Hippocampal formation (tissue), 2 donors: ENCODE measurements at places on chromosomes 2 and 18.

DNA sequence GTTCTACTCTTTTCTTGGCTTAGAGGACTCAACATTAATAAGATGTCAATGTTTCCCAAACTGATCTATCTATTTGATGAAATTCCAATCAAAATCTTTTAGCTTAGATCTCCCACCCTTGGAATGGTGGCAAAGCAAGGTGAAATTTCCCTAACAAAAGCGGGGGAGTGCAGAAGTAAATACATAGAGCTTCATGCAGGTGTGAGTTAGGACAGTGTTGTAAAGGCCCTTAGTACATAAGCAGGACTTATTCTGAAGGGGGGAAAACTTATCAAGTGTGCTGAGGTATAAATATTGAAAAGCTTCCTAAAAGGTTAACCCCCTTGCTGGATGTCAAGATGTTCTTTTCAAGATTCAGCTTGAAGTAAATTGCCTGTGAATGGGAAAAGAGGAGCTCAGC, 608.6 kb upstream of the CELF4 start:
- DNase-seq, result no peak

DNA sequence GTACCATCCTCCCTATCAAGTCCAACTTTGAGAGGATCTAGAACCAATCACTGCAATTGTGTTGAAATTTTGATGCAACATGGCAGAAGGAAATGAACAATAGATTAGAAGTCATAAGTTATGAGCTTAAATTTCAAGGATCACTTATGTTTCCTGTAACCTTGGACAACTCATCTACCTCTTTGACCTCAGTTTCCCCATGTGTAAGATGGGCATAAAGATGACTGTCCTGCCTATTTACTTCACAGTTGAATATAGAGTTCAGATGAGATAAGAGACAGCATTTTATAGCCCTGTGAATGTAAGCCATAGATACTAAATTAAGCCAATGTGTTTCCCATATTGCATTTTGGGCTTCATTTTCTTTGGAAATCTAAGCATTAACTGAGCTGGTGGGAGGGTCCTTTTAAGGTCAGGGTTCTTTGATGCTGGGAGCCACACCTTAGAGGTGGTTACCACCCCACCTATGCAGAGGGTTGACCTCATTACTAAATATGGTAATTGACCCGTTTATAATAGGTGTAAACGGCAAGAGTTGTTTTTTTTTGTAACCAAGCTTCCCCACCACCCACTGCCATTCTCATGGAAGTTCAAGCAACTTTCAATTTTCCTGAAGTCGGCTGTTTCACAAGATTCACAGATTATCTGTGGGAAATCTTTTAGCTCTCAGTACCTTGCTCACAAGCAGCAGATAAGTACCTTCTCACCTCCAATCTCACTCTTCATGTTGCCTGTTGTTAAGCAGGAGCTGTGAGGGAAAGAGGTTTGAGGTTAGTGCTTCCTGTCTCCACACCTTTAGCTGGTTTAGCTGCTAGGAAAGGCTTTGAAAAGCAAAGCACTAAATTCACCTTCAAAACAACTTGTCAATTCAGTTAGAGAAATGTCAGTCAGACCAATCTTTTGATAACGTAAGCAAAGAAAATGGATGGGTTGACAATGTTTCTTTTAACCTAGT, 13.3 kb downstream of the CD28 start:
- no peak for DNase-seq

DNA sequence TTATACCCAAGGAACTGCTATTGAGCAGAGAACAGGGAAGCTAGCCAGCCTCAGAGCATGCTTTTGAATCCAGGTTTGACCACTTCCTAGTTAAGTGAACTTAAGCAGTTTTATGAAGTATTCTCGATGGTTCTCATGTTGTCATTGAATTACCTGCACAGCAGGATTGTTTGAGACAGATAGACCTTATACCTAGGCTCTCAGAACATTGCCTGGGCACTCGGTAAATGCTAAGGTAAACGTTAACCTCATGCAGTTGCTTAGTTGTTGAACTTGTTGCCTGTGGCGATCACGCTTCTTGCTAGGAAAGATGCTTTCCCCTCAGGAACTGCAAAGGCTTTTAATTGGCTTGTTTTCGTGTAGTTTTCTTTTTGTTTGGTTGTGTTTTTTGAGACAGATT, 34.0 kb upstream of the CHMP1B start:
- no peak for DNase-seq

- DNase-seq, result no peak
Measured at GRCh38 chr2:95354469-95354901, 48.0 kb upstream of the FAHD2A start.

DNA sequence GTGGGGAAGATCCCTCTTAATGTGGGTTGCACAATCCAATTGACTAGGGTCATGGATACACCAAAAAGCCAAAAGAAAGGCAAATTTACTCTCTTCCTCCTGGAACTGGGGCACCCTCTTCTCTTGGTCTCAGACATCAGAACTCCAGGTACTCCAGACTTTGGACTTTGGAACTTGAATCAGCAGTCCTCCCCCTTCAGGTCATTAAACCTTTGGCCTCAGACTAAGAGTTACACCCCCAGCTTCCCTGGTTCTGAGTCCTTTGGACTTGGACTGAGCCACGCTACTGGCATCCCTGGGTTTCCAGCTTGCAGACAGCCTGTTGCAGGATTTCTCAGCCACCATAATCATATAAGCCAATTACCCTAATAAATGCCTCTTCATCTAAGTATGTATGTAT, 50.8 kb upstream of the KIF5C start:
- no peak for DNase-seq

DNA sequence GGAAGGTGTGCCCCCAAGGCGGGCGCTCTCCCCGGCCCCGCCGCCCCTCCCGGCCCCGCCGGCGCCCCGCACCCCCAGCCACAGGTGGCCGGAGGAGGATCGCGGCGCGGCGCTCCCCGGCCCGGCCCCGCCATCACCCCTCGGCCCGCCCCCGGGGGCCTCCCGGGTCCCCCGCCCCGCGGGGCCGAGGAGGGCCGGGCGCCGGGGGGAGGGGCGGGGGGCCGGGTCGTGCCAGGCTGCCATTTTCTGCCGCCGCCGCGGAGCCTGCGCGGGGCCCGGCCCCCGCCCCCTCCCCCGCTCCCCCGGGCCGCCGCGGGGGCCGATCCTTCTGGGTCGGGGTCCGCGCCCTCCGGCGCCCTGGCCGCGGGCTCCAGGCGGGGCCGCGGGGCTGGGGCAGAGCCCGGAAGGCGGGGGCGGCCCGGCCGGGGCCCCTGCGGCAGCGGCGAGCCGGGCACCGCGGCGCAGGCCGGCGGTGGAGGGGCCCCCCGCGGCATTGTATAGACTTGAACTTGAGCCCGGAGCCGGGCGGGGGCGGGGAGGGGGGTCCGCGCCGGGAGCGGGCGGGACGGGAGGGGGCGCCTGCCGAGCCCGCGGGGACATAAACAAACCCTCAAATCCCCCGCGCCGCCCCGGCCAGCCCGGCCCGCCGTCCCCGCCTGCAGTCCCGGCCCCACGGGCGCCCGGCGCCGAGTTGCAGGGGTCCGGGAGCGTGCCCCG, 556 bp downstream of the DNMT3A start:
- DNase-seq, result peak; percentile 57

- DNase-seq, result no peak
Measured at GRCh38 chr2:240147382-240147781, 6.9 kb upstream of the OTOS start.

GRCh38 chr2:129062146-129062912, 743.7 kb upstream of the HS6ST1 start:
- DNase-seq, result no peak

DNA sequence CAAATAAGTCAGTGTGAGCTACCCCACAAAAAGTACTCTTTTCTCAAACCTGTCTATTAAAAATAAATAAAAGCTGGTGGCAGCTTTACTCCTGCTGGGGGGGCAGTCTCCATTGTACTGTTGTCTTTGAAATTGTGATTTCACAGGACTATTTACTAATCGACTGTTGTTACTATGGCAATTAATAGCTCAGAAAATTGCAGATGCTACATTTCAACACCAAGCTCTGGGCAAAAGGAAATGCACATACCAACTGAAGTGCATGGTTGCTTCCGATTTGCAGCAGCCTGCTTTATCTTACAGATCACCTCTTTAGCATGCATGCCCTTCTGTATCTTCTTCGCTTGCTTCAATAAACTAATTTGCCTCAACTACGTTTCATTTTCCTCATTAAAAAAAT, 117.6 kb upstream of the DAPL1 start:
- no peak for DNase-seq

DNA sequence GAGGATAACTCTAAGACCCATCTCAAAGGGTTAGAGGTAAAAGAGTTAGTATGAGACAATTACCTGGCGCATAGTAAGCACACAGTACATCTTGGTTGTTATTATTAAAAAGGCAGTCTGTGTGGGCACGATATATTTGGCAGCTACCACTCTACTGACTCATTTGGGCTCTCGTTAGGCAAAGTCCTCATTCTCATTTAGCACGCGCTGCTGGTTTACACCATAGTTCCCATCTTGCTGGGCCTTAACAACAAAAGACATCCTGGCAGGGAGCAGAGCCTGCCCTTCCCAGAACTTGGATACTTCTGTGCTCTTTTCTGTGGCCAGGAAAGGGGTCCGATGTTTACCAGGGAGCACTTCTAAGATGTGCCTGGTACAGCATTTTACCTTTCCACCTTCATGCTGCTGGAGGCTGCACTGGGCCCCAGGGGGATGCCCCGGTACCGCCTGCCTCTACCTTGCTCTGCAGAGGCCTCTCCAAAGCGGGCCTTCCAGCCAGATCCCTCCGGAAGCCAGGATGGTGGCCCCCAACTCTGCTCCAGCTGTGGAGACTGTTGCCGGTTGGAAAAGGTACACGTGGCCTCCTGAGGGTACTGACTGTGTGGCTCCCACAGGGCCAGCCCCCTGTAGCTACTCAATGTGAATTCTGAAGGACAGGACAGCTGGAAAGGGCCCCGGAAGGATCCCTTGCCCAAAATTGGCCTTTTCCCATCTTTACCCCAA, 15.0 kb downstream of the GLI2 start:
- DNase-seq, result no peak

- DNase-seq, result no peak
Measured at GRCh38 chr2:163737190-163737439, 1.3 kb upstream of the FIGN start.

DNA sequence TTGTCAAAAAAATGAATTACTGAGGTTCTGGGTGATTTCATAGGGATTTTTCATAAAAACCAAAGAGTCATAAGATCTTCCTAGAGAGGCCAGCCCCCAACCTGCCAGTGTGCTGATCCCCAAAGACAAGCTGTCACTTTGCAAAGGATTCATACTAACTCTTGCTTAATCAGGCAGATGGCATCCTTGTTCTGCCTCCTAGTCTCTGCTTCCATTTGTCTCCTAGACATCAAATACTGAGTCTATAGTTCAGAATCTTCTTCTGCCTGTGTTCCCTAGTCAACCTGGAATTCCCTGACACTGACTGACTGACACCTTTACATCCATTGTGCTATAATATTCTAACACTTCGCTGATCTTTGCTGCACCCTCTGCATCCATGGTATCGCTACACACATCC, 84.9 kb downstream of the SLC8A1 start:
- DNase-seq, result no peak

DNA sequence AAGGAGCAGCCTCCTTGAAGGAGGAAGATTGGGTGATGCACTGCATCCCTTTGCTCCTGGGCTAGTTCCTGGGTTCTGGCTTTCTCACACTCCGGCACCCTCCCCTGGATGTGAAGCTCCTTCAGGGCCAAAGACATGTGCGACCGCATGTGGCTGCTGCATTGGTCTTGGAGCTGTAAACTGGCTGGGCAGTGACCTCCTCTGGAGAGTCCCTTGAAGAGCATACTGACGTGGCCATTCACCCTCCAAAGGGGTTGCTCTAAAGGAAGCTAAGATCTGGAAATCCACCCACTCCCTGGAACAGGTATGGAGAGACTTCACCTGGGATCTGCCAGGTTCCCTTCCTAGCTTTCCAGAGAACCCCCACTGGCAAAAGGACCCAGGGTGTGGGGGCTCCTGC, 62.1 kb downstream of the TMEM17 start:
- no peak for DNase-seq

DNA sequence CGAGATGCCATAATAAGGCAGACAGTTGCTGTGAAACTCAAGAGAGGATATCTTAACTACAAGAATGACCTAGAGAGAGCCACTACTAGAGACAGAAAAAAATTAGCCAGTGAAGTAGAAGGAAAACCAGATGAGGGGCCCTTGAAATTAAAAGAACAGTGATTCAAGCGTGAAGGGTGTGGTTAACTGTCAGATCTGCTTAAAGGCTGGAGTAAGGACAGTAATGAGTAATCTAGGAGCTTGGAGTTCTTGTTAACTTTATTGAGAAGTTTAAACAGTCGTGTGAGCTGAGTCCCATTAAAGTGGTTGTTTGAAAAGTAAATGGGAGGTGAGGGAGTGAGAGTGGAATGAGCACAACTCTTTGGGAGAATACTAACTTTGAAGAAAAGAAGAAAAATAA, 21.3 kb downstream of the PIGN start:
- DNase-seq, result no peak

DNA sequence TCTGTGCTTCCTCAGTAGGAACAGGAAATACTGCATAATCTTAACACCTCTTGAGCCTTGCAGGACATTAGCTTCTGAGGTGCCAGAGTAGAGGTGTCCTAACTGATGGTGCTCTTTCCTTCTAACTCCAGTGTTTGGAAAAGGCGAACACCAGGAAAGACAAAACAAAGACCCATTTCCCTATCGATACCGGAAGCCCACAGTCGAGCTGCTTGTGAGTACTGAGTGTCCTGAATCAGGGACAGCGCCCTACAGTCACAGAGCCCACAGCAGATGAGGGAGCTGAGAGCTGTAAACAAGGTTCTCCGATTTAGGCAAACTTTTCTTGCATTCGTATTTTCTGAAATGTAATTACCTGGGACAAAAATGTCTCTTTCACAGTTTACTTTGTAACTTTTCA, 50.7 kb downstream of the SLC14A2 start:
- DNase-seq, result no peak

DNA sequence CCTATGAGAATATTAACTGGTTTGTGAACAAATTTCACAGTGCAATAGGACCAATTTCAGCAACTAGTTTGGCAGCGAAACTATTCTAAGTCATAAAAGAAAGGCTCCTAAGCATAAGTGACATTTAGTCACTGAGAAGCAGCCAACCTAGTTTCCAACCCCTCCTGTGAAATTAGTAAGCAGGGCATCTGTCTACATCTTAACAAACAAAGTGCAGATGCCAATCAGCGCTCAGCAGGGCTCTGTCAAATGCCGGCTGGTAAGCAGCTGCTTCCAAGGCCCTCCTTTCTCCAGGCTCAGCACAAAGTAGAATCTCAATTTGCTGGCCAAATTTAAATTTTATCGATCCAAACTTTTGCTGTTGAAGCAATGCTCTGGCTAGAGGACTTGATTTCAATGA, 124.7 kb downstream of the ICOS start:
- no peak for DNase-seq

DNA sequence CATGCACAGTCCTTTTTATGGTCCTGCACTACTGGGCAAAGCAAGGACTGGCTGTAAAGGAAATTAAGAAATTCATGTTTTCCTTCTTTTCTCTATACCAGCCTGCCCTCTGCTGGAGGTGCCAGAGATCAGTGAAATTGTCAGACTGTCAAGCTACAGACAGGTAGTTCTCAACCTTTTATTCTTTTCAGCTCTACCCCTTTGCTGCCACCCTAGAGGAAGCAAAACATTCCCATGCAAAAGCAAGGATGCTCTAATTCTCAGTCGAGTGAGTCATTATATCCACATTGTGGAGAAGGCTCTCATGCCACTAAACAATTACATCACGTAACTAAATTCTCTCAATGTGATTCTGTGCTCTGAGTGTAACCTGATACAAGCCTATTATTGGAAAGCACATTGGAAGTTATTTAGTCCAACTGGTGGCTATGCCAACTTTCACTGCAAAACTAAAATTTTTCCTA, 25.0 kb upstream of the RAPGEF4 start:
- peak; percentile 44 for DNase-seq

- no peak for DNase-seq
Measured at GRCh38 chr2:174607989-174608865, 10.6 kb upstream of the WIPF1 start.
